GF-D8 (cell line): ENCODE measurements at places on chromosomes 6 and 20.

DNA sequence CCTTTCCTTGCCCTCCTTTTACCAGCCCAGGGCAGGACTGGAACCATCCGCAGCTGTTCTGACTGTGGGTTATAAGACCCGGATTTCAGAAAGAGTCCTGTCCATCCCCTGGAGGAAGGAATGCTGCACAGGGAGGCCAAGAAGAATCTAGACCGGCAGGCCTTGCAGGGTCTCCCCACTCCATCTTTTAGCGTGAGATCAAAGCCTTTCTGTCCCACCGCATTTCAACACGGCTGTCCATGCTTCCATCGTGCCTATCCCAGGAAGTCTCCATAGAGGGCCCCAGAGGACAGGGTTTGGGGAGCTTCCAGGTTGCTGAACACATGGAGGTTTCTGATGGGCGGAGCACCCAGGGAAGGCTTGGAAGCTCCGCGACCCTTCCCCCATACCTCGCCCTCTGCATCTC is 79.3 kb upstream of the AGPAT4 start:
- DNase-seq = no peak

- no peak for DNase-seq
These were observed 1.8 kb downstream of the KCNK5 start for GRCh38 chr6:39227476-39227875.

- no peak for DNase-seq
These were observed 167.2 kb downstream of the LINC00237 start for GRCh38 chr20:20939006-20939405.

GRCh38 chr6:3748208-3749066 is 3.1 kb downstream of the PXDC1 start:
- DNase-seq = no peak

GRCh38 chr6:161940519-161940918 is 666.7 kb upstream of the AGPAT4 start:
- DNase-seq = no peak

- DNase-seq = peak; percentile 11
These were observed 859.7 kb downstream of the EPHA7 start for GRCh38 chr6:92559611-92560010.

DNA sequence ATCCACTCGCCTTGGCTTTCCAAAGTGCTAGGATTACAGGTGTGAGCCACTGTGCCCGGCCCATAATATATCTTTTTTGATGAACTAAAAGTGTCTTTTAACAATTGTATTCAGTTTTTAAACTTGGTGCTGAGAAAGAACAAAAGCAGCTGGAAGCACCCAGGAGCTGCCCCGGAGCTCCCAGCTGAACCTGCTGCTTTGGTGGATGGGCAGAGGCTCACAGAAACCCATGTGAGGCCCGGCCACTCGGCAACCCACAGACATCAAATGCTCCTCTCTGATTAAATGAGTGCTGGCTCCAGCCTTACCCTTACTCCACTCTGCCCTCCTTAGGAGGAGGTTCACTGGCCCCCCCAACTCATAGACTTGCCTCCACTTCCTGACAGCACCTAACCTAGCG is 59.4 kb upstream of the FRMD1 start:
- DNase-seq = no peak

GRCh38 chr6:135861189-135861588 is 9.7 kb downstream of the PDE7B start:
- DNase-seq = no peak

DNA sequence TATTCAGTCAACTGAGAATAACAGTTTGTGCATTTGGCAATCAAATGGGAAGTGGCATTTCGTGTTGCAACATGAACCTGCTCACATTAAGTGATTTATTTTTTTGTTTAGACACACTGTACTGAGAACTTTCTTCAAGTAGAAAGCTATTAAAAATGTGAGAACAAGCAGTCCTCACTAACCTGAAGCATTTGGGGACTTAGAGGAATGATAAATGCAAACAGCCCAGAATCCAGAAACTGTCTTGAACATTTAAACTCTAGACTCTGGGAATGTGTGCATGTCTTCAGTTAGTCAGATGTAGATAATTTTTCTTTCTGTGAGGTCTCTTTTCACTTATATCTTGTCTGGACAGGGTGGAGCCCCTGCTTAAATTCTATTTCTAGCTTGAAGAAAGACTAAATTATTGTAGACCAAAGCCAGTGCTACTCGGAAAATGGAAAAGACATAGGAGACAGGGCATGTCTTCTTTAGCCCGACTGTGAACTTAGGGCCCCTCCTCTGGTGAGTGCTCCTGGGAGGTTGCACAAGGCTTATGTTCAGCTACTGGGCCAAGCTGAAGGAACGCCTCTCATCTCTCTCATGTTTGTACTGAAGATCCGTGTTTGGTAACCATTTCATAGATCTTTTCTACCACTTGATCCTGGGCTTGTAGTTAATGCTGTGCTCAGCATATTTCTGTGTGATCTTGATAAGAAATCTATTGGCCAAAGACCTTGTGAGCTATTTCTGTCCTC is 70.1 kb downstream of the SLX4IP start:
- DNase-seq = peak; percentile 90

DNA sequence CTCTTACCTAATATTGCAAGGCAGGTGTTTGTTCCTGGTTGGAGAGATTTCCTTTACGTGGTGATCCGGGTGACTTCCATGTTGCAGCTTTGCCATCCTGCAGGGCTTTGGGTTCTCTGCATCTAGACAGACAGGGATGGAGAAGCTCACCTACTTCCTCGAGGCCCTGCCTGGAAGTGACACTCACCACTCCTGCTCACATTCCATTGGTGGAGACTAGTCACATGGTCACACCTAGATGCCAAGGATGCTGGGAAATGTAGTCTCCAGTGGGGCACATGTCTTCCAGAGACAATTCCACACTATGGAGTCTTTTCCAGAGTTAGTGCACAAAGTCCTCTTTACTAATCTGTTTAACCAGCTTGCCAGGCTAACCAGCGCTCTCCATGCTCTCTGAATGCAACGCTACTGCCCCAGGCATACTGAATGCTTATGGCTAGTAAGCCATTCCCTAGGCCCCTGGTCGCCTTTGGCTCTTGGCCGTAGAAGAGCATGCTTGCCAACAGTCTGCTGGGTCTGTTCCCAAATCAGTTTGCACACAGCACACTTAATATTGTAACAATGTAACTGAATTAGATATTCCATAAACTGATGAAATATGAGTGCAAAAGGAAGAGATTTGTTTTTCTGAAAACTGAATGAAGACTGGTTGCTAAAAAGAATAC is 6.7 kb upstream of the KCNK15 start:
- peak; percentile 8 for DNase-seq

GRCh38 chr6:13741365-13741764 is 29.7 kb upstream of the RANBP9 start:
- no peak for DNase-seq

DNA sequence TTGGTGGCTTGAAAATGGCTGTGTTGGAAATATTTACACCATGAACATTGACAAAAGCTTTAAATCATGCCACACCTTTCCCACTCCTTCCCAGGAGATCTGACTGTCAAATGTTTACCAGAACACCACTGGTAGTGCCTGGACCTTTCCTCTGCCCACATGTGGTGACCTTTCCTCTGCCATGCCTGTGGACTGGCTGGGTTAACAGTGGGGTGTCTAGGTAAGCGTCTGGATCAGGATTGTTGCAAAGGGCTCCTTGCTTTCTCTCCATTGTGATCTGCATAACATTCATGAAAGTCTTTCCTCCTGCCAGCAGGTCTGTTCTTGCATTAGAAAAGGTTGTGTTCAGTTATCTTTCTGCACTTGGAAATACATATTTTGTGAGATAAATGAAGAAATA is 572.7 kb downstream of the DHX35 start:
- DNase-seq = no peak

DNA sequence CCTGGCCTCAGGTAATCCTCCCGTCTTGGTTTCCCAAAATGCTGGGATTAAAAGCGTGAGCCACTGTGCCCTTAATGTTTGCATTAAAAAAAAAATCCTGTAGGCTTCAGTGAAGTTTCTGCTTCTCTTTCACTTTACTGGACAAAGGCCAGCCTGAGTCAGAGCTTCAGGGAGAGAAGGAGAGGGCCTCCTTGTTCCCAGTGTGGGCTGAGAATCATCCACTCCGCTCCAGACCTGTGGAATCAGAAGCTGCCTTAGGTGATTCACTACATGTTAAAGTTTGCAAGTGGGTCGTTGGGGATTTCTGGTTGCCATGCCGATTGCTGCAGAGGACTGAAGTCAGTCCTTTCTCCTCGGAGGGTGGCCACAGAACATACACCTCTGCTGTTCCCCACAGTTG is 113.3 kb upstream of the EEF1E1 start:
- no peak for DNase-seq

GRCh38 chr20:57262301-57262700 is 4.1 kb downstream of the BMP7 start:
- DNase-seq = no peak

- no peak for DNase-seq
These were observed 44.2 kb downstream of the KCNK5 start for GRCh38 chr6:39184906-39185580.

GRCh38 chr20:61638802-61639585 is 386.9 kb downstream of the CDH4 start:
- no peak for DNase-seq

DNA sequence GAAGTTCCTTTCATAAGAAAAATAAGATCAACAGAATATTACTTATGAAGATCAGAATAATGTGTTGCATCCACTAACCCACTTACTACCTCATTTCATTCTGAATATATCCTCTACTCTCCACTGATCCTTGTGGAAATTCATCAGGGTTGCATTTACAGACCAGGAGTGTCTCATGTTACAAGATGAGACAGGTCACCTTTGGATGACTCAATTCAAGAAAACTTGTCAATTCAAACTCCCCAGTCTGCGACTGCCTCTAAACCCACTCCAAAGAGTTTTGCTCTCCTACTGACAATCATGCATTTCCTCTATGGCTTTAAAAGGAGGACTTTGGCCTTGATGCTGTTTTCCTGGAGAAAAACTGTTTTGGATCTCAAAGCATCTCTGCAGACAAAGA is 68.4 kb downstream of the ID4 start:
- DNase-seq = no peak

- DNase-seq = no peak
These were observed 159.8 kb upstream of the FERMT1 start for GRCh38 chr20:6282642-6283041.

DNA sequence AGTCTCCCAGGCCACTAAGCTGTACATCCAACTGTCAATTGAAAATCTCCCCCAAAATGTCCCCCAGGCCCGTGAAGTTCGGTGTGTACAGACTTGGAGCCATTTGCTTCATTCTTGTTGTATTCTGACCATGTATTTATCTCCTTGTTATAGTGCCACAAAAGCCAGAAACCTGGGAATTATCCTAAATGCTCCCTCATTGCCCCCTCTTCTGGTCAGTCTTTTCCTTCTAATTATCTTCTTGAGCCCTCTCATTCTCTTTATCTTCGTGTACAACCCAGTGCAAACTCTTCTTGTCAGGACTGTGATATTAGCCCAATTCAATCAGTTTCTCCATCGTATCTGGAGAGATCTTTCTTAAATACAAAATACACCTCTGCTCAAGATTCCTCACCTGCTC is 64.7 kb downstream of the RFX6 start:
- no peak for DNase-seq

GRCh38 chr6:52877168-52877567 is 32.3 kb downstream of the GSTA3 start:
- no peak for DNase-seq

DNA sequence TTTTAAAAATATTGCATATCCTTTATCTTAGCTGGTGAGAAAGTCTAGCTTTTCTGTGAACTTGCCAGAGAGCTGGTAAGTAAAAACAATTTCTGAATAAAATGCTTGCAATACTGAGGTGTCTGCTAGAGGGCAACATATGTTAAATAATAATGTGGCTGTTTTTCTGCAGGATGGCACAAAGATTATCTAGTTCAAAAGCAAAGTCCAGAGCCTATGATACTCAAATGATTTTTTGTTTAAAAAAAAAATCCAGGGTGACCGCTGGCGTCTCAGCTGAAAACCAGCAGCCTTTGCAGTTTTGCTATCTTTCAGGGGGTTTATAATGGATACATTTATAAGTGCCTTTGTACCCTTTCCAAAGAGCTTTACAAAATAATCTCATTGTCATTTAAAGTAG is 194.9 kb downstream of the PHACTR1 start:
- DNase-seq = no peak

- DNase-seq = no peak
These were observed 42.5 kb downstream of the SLC24A3 start for GRCh38 chr20:19254956-19255355.

DNA sequence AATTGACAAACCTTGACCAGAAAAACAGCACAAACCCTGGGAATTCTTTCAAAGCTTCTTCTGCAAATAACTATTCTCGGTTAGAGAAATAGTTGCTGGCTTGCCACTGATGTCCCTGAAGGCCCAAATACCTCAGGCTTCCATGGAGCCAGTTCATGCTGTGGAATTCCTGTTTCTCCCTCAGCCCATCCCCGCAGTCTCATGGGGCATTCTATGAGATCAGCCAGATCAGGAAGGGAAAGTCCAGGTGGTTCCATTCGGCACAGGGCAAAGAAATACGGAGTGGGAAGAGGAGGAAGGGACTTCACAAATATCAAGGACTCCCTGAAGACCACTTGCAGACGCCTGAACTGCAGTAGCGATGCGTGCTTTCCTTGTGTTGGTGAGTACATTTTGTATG is 63.3 kb downstream of the MYLK4 start:
- DNase-seq = no peak

DNA sequence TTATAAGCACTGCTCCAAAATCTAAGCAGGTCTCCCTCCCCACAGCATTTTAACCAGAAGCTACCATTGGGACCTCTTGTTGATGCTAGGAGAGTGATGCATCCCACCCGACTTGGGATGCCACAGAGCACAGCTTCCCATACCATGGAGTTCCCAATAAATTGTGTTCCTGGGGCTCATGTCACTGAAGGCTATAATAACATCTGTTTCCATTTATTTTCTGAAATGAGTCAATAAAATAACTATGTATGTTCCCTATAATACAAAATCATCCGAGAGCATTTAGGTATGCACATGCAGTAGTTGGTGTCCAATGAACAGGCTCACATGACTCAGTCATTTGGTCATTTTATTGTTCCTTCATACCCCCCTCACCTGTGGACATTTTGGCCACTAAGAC is 204.2 kb downstream of the TBC1D7 start:
- DNase-seq = no peak

- no peak for DNase-seq
These were observed 588.9 kb upstream of the BTBD3 start for GRCh38 chr20:11328839-11329238.

DNA sequence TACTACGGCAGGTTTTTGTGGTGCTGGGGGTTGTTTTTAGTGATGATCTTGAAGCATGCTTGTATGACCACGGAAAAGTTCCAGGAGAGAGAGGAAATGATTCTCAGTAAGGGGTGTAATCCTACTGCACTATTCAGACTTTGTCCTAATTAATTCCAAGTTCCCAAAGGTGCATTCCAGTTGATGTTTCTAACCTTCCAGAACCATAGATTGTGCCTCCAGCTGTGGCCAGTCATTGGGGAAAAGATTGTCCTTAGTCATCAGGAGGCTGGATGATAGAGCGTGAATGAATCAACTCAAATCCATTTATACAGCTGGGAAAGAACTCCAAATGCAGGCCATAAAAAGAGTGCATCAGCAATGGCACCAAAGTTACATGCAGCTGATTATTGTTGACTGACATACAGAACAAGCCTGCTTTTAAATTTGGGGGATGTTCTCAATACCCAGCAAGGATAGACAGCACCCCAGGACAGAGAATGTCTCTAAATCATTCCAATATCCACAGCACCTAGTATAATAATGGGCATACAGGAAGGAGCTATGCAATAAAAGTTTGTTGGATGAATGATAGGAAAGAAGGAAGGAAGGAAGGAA is 27.8 kb upstream of the PKHD1 start:
- DNase-seq = no peak

- peak; percentile 22 for DNase-seq
These were observed 43.9 kb upstream of the FAM135A start for GRCh38 chr6:70369332-70369950.

GRCh38 chr6:163730246-163731210 is 316.0 kb downstream of the QKI start:
- DNase-seq = no peak
